ENCODE measurements at places on chromosomes 1 and 21. TPM values are rescaled to one million over a fixed set of nuclear protein-coding genes. Genes with fewer than 3 reads are reported as not detected.

The CITED4 gene
- 3.6 TPM for total RNA-seq

The AMY2A gene
- not detected for total RNA-seq

The SLC2A5 gene
- total RNA-seq, result not detected

The CCDC185 gene
- not detected for total RNA-seq

The PAQR7 gene
- total RNA-seq, result 18.7 TPM

The GBP7 gene
- 0.69 TPM for total RNA-seq

The ASCL5 gene
- not detected for total RNA-seq

The FBLIM1 gene
- total RNA-seq, result 198 TPM

The SH3D21 gene
- 4.8 TPM for total RNA-seq

The GBP3 gene
- total RNA-seq, result 0.36 TPM

The CLEC20A gene
- not detected for total RNA-seq

The PAQR6 gene
- total RNA-seq, result 8.4 TPM

The CLDN19 gene
- total RNA-seq, result not detected

The MRPL39 gene
- total RNA-seq, result 25.0 TPM

The SPRR2G gene
- total RNA-seq, result not detected

The LRRC7 gene
- total RNA-seq, result not detected

The RIMS3 gene
- 5.4 TPM for total RNA-seq

The MNDA gene
- total RNA-seq, result not detected

The NCAM2 gene
- total RNA-seq, result 0.64 TPM

The RAB3GAP2 gene
- total RNA-seq, result 34.5 TPM

The A3GALT2 gene
- not detected for total RNA-seq

The KPRP gene
- total RNA-seq, result not detected

The KCNJ9 gene
- total RNA-seq, result 0.05 TPM

Measured in endothelial cell (in vitro differentiated cells).